ENCODE measurements at places on chromosomes 7 and 10.

GRCh38 chr10:7408291-7409044 lies 2.4 kb downstream of the SFMBT2 start:
- DNase-seq: peak; percentile 56

DNA sequence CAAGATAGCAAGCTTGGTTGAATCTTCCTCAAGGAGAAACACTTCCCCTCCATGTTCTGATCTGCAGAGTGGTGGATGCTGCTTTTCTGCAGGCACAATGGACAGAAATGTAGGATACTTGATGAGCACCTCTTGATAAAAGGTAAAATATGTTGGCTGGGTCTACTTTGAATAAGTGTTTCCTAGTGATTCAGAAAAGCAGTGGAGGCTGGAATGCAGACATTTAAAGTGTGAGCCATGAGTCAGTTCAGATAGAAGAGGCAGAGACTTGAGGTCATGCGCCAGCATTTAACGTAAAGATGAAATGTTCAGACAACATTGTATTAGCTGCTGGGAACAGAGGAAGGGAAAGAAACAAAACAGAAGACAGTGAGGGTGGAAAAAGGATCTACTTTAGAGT lies 403.1 kb downstream of the ADRA2A start:
- no peak for DNase-seq

GRCh38 chr7:124754576-124755268 lies 10.9 kb downstream of the GPR37 start:
- DNase-seq: no peak

- peak; percentile 52 for DNase-seq
Measured at GRCh38 chr7:134593530-134594392, 44.9 kb downstream of the AKR1B15 start.

DNA sequence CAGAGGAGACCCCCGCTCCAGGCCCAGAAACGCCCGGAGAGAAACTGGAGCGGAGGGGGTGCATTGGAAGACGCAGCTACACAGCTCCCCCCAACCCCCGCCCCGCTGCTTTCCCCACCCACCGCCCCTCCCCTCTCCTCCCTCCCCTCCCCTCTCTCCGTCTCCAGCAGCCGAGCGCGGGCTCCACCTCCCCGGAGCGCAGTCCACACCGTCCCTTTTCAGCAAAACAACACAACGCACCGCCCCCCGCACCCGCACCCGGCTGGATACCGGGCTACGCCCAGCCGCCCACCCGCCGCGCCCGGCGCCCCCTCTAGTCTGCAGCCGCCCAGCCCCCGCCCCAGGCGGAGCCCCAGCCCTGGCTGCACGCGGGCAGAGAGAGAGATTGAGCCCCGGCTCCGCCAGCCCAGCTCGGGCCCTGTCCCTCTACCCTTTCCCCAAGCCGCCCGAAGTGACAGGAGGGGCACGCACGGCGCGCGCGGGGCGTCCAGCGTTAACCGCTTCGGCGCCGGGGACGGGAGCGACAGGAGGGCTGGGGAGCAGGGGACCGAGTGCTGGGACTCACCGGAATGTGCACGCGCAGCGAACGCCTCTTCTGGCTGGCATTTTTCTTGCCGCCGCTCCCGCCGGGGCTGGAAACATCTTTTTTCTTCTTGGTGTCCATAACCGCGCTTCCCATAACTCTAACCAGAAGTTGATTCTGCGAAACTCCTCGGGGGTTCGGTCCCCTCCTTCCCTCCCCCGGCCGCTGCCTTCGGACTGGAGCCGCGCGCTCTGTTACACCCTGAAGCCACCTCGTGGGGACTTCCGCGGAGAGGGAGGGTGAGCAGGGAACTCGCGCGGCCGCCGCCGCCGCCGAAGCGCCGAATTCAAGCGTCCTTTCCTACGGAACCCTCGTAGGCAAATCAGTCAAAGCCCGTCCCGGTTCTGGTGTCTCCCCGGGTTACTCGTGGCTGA lies 695 bp downstream of the PRKAG2 start:
- no peak for DNase-seq

DNA sequence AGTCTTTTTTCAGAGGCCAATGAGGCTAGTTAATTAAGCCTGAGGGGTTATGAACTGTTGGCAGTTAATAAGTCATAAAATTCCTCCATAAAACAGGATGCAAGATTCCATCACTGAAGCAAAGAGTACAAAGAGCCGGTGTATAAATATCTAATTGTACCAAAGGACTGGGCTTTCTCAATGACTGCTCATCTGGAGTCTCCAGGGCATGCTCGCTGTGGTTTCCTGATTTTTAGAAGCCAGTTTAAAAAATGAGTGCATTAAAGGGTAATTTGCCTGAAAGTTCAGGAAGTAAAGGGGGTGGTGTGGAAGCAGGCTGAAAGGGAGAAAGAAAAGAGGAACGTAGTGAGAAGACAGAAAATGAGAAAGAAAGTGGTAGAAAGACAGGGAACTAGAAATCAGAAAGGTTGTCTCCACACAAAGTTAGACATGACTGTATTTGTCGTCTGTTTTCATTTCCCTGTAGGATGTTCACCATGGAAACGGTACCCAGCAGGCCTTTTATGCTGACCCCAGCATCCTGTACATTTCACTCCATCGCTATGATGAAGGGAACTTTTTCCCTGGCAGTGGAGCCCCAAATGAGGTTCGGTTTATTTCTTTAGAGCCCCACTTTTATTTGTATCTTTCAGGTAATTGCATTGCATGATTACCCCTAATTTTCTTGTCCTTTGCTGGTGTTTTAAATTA lies 282.3 kb downstream of the TWIST1 start:
- DNase-seq: no peak

- no peak for DNase-seq
Measured at GRCh38 chr7:151061213-151062110, 2.1 kb downstream of the SLC4A2 start.

GRCh38 chr10:119449760-119450461 lies 92.6 kb downstream of the RGS10 start:
- DNase-seq: no peak

DNA sequence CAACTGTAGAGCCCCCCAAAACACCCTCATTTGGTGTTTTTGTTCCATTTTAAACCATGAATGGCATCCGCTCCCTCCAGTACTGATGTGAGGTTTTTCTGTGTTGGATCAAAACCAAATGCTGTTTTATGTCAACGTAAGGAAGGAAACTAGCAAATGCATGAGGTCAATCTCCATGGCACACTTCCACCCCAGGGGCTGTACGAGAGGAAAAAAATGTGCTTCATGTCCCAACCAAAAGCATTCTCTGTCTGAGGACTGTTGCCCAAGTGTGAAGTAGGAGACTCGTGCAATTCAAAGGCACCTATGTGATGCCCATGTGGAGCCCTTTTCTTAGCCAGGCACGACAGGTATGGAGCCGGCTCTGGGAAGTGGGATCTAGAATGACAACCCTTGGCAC lies 180.3 kb upstream of the MKI67 start:
- DNase-seq: no peak

DNA sequence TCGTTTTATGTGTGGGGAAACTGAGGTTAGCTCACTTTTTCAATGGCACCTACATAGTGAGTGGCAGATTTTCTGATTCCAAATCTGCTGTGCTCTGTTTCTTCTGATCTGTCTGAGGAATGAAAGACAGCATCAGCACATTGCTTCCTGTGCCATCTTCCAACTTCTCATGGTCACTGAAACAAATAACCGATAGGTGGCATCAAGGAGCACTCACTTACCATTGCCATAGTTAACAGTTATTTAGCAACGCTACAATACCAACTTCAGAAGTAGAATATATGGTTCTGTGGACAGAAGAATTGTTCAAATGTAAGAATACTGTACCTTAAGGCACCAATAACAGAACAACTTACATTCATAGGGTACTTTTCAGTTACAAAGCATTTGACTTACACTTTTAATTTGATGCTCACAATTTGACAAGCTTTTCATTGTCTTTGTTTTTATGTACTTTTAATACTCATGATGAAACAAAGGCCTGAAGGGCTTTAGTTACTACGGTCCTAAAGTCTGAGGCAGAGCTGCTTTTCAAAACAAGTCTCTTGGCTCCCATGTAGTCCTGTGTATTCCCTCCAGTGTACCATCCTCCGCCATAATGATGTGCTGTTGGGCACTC lies 228.9 kb upstream of the TCF7L2 start:
- peak; percentile 52 for DNase-seq

DNA sequence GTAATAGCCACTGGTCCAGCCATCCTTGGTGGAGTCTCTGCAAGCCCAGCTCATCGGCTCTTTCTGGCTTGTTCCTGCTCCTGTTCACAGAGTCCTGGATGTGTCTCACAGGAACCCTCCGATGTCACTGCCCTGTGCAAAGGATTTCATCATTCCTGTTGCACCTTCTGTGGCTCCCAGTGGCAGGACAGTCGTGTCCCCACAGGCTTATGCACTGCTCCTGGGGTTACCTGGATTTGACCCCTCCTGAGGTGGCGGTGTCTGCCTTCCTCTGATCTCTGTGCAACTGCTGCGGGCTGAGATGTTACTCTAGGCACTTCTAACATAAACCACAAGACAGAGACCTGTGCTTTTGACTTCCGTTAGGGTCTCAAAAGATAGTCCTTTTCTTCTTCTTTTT lies 30.6 kb downstream of the APBB1IP start:
- no peak for DNase-seq

DNA sequence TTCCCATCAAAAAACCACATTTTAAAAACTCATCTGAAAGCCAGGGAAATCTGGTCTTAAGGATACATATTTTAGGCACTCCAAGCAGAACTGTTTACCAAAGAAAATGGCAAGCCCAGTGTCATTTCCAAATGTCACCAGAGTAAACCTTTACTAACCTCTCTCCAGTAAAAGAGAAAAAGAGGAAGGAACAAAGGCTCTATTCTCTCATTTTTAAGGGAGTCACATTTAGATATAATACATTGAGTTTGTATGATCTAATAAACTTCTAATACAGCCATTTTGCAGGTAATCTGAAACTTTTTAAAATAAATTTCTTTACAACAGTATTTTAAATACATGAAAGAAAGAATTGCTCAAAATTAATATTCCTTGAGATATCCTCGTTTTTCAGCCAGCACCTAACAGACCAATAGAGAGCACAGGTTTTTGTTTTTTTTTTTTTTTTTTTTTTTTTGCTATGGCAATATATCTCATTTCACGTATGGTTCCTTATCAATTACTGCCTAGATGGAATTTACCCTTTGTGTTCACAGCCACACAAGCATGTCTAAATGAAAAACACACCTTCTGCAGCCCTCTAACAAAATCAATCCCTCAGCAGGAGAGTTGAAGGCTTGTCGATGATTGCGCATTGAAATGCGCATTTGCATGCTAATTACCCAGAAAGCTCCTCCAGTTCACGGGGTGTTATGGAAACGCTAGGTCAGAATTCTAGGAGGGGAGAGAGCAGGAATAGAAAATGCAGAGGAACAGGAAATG lies 39.8 kb upstream of the MSRB2 start:
- DNase-seq: no peak

All from HCEC 1CT (cell line).